ENCODE measurements at places on chromosomes 1 and 21. TPM values are rescaled to one million over a fixed set of nuclear protein-coding genes. Genes with fewer than 3 reads are reported as not detected.

Gene TBX19
- total RNA-seq = 7.2 TPM

GRCh38 chr1:197307551-197307950, 39.5 kb downstream of the CRB1 start:
- DNase-seq = no peak

Gene SH2D2A
- total RNA-seq = 221 TPM

Gene LENEP
- total RNA-seq = 0.65 TPM

Gene ADORA3
- 0.58 TPM for total RNA-seq

Gene COX20
- 12.1 TPM for total RNA-seq

DNA sequence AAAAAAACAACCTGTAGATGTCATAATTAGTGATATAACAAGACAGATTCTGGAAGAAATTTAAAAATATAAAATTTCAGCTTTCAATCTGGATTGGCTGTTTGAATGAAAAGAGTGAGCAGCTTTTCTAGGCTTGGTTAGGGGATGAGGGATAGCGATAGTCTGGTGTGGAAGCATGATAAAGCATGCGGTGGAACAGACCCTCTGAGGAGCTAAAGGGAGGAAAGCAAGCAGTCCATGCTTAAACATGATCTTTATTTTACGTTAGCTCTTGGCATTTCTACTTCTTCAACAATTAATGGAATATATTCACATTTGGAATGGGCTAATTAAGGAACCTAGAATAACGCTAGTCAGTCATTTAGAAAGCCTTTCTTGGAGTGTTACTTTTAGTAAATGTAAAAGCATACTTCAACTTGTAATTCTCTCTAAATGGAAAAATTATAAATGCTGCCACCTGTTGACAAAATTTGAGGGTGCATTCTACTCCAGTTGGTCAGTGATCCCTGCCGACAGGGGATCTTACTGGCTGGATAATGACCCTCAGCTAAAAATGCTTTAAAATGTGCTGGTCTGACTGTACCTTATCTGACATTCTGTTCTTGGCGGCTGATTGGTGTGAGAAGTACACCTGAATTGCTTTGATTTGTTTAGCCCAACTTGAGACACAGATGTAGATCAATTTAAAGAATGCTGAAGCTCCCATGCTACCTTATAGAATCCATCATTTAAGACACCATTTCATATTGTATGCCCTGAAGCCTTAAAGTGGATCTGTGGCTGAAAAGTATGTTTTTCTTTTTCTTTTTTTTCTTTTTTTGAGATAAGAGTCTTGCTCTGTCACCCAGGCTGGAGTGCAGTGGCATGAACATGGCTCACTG, 61.2 kb downstream of the AK4 start:
- peak; percentile 7 for DNase-seq

- DNase-seq = peak; percentile 63
Observed at GRCh38 chr1:46223472-46223943, 20.4 kb downstream of the LURAP1 start.

Gene GPR153
- total RNA-seq = 1.6 TPM

Gene TMEM200B
- total RNA-seq = 0.46 TPM

Gene MCOLN2
- total RNA-seq = 76.3 TPM

- no peak for DNase-seq
Observed at GRCh38 chr21:28193189-28193588, 799.5 kb downstream of the LTN1 start.

DNA sequence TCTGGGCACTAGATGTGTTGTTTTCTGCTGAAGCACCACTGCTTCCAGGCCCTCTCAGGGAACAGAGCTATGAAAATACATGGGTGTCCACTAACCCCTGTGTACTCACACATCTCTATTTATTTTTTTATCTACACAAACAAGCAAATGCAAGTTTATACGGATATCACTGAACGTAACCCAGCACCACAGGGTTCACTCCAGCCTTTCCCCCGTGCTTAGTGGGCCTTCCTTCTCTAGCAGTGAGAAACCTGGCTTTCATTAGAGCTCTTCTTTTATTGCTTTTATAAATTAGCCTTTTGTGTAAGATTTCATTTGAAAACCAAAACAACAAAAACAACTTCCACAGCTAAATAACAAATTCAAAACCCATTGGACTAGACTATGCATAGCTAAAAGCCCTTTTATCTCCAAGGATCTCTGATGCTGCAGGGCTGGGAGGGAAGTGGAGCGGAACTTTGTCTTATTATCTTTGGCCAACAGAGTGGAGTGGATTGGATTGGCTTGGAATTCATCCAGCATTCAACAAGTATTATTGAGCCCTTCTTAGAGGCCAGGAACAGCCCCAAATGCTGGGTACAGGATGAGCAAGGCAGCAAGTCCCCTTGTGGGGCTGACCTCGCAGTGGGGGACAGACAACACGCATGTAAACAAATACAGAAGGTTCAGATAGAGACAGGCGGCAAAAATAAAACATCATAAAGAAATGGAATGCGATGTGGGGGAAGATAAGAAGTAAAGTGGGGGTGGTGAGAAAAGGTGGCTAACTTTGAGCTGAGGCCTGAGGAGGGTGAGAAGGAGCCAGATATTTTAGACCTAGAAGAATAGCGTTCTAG, 371.8 kb upstream of the POU3F1 start:
- no peak for DNase-seq

Gene FMO5
- 0.46 TPM for total RNA-seq

DNA sequence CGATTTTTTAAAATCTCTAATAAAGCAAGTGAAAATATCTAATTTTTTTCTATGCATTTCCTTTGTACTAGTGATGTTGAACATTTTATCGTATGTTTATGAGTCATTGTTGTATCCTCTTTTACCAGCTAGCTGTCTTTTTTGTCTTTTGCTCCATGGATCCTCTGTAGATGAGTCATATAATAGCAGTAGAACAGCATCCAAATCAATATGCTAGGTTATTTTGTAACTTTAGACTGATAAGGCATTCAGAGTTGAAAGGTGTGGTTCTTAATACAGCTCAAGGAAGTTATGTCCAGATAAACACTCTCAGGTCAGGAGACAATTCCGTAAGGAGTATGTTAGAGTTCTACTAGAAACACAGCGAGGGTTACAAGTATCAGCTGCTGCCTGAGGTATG, 31.9 kb downstream of the MAP10 start:
- DNase-seq = no peak

Data from activated T-cell treated with anti-CD3 and anti-CD28 coated beads, Interleukin-2, amount 50 U/mL, for 72 hours (primary cell).